ENCODE measurements at places on chromosomes 16 and 17.

DNA sequence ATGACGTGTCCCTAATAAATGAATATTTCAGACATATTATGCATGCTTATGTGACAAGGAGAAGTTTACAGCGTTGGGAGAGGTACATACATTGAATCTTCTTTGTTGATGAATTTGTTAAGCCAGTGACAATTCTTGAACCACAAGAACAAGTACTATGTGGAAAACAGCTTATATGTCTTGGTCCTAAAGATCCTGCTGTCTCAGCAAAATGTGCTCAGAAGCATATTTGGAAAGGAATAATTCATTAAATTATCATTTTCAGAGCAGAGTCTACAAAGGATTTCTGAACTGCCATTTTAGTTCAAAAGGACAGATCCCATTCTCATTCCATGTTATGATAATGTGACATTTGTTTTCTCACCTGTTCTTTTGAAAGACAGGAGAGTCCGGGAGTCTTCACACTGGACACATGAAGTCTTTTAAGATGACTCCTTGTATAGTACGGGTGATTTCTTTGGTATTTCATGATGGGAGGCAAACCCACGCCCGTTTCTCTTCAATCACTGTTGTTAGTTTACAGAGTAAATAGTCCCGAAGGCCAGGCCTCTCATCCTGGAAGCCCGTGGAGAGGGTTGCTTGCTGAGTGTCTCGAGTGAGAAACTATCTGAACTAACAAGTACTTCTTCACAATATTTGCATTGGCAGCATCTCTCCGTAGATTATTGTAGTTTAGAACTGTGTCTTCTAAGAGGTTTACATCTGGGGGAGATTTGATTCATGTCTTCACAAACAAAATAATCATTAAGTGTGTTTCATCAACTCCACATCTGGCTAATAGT is 26.7 kb downstream of the VPS35L start:
- DNase-seq: no peak

- no peak for DNase-seq
Observed at GRCh38 chr16:19001788-19002187, 18.1 kb downstream of the TMC7 start.

DNA sequence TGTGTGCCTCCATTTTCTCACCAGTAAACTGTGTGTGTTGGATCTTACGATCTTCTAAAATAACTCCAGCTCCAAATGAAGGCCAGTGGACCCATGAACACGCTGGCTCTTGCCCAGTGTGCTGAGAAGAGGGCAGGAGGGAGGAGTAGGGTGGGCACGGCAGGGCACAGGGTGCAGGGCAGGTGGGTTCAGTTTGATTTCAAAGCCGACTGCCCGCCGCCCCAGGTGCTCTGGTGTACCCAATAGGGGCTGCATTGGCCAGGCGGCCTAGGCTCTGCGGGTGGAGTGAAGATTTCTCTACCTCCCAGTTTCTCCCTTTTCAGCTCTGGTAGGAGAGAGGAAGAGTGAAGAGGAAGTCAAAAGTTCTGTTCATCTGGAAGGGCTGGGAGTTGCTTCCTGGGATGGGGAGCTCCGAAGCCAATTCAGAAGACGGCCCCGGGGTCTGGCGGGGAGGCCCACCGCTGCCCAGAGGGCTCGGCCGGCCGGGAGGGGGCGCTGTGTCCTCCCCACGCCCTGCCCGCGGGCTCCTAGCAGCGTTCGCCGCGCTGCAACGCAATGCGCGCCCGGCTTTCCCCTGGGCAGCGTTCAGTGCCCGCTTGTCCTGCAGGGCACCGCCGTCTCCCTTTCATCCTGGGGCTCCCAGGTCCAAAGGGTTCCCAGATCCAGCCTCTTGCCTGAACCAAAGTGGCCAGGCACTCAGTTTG is 1.1 kb upstream of the CRHR1 start:
- DNase-seq: peak; percentile 52

DNA sequence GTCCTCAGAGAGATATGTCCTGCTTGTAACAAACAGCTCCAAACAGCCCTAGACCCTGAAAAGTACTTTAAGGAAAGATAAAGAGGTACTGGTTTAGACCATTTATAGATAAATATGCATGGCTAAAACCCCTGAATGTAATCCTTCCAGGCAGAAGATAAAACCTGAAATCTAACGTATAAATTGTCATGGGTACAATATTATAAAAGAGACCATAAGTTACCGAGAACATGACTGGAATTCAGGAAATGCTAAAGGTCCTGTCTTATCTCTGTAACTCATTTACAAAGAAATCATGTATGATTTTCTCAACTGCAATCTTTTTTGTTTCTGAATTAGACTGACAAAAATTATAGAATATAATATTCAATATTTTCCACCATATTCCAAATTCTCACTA is 9.2 kb upstream of the KANSL1 start:
- DNase-seq: no peak

GRCh38 chr16:87806261-87806640 is 40.5 kb upstream of the KLHDC4 start:
- DNase-seq: no peak

- no peak for DNase-seq
Observed at GRCh38 chr17:35028531-35029262, 34.8 kb downstream of the RFFL start.

DNA sequence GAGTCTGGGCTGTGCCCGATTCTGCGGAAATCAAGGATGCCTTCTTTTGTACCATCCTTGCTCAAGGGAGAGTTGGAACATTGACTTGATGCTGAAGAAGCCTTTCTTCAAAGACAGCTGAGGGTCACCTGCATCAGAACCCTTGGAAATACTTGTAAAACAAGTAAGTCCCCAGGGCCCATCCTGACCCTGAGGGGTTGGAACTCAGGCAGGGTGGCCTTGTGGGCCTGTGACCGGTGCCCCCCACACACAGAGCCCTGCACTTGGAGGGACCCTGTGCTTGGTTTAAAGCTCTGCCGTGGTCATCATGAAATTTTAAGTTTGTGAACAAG is 56.9 kb downstream of the WIPI1 start:
- no peak for DNase-seq

DNA sequence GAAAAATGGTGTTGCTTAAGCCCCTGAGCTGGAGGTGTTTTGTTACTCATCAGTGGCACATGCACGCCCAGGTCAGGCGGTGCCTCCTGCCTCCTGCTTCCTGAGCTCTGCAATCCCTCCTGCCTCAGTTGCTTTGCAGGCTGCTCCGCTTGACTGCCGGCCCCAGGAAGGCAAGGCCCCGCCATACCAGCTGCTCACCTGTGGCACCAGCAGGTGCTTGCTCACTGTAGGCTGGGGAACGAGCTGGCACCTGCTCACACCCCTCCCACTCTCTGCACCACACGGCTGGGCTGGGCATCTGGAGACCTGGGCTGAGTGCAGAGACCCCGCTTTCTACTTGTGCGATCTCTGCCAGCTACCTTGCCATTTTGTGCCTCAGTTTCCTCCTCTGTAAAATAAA is 200.2 kb downstream of the RBFOX3 start:
- no peak for DNase-seq

DNA sequence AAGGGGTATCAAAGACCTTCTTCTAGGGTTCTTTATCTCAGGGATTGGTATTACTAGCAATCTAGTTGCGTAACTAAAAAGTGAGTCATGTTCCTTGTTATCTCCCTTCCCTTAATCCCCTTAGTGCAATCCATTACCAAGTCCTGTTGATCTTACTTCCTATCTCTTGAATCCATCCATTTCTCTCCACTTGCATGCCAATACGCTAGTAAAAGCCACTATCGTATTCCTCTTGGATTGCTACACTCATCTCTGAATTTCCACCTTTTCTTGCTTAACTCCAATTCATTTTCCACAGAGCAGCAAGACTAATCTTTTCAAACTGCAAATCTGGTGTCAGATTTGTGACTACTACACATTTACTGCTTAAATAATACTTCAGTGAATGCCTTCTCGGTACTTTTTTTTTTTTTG is 1.8 kb upstream of the ADAT1 start:
- DNase-seq: no peak

GRCh38 chr17:70655176-70655958 is 486.0 kb downstream of the KCNJ2 start:
- DNase-seq: no peak

DNA sequence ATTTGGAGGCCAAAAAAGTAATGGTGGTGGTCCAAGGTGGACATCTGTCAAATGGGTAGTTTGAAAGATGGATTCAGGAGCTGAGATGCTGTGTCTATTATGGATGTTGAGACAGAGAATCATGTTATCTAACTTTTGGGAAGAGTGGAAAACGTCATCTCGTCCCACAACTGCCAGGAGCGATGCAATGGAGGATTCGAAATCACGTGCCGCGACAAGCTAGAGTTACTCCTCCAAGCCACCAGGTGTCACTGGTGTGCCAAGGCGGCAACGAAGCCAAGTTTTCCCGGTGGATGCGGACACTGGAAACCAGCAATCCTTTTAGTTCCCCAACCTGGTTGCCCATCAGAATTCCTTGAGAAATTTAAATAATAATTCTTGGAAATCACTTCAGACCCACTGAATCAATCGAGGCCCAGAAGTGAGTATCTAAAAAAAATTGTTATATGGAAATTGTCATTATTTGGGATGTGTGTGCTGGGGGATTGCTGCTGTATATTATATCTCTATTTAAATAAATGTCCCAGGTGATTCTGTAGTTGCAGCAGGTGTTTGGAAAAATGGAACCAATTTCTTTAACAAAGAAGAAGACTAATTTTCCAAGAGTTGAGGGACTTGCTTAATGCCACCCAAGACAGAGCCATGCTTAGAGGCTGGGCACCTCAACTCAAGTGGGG is 206.1 kb downstream of the HAPSTR1 start:
- no peak for DNase-seq

GRCh38 chr16:51573191-51573590 is 422.1 kb upstream of the SALL1 start:
- no peak for DNase-seq

- no peak for DNase-seq
Observed at GRCh38 chr17:15952916-15953790, 8.2 kb downstream of the ADORA2B start.

GRCh38 chr16:46974352-46974751 is 878 bp upstream of the DNAJA2 start:
- DNase-seq: no peak

- no peak for DNase-seq
Observed at GRCh38 chr16:87782033-87782432, 16.2 kb upstream of the KLHDC4 start.

DNA sequence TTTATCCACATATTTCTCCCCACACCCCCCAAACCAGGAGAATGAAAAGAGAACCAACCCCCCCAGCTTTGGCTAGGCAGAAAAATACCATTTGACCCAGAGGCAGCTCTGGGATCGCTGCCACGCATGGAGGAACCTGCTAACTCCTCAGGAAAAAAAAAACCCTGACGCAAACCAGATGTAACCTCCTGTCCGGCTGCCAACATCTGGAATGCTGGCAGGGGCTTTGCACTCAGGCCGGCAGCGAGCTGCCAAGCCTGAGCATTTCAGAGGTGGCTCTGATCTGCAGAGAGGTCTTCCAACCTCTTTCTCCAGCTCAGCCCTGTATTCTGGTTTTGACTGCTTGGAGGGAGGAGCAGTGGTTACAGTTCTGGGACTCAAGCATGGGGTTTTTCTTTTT is 8.2 kb downstream of the IGFBP4 start:
- DNase-seq: no peak

GRCh38 chr16:65919145-65919985 is 447.1 kb upstream of the CDH5 start:
- no peak for DNase-seq

- no peak for DNase-seq
Observed at GRCh38 chr17:45851464-45851863, 6.8 kb downstream of the SPPL2C start.

DNA sequence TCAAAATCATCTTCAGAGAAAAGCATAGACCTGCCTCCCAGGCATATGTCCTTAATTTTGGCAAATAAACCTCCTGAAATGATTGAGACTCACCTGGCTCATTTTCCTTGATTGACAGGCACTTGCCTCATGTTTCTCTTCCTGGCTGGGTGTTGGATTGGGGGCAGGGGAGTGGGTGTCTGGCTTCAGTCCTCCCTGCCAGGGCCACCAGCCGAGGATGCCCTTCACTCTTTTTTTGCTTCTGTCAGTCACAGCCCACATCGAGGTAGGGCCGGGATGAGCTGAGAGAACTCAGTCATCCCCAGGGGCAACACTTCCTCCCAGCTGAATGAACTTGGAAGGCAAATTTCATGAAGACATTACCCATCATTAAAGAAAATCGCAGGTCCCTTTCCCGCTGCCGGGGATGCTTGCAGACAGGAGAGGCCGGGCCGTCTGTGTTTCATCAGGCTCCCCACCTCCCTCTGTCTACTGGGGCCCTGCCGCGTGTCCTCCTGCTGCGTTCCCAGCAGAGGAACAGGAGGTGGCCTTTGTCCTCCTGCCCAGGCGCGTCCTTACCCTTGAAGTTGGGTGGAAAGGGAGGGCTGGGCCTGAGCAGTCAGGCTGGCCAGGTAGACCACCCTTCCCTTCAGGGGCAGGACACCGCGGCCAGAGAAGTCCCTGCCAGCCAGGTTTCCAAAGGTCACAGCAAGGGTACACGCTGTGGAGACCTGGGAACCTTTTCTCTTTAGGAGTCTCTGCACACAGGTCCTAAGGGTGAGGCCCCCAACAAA is 11.2 kb upstream of the DNAH17 start:
- no peak for DNase-seq

DNA sequence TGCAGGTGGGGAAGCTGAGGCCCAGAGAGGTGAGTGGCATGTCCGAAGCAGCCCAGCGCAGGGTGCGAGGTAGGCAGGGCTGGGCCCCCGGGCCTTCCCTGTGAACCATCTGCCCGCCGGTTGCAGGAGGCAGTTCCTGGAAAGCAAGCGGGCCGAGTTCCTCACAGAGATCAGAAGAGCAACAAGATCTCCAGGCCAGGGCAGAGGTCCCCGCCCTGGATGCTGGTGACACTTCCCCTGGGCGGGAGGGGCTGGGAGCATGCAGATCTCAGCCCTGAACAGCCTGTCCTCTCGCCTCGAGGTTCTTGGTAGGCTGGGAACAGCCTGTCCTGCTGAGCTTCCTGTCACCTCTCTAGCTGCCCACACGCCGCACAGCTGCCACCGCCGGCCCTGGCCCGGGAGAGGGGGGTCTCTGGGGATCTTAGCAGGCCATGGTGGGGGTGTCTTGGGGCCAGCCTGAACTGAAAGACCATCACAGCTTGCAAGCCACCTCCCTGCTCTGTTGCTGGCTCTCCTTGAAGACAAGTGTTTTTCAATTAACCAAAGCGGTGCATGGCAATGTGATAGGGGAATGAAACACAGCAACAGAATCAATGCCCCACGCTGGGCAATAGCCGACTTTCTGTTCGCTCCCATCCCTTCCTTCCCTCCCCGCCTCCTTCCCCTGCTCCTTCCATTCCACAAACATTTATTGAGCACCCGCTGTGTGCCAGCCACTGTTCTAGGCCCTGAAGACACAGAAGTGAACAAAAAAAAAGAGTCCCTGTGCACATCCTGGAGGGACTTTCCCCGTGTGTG is 31.7 kb downstream of the SOCS1 start:
- peak; percentile 51 for DNase-seq

DNA sequence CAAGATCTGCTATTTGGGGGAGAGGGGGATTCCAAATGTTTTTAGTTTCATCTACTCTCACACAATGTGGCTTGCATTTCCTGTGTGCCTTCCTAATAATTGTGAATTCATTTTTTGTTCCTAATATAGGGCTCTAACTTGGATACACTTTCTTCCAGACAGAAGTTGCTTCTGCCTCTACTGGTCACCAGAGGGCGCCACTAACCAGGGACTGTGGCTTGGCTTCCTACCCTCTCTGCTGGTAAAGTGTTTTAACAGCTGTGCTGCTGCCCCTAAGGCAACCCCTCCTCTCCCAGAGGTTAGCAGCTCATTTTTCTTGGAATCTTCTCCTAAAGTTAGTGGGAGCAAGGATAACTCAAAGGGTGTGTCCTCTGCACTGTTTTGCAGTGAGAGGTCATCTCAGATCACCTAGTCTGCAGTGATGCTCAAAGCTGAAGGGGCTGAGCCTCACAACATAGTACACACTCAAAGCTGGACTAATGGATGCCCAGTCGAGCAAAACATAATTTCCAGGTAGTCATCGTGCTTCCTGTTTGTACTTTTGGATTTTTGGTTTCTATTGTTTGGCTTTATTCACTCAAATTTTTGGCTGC is 5.0 kb upstream of the PRSS54 start:
- DNase-seq: no peak
